Left colon (tissue), 2 donors: ENCODE measurements at places on chromosomes 6 and 20. TPM values are rescaled to one million over a fixed set of nuclear protein-coding genes. Genes with fewer than 3 reads are reported as not detected.

- no peak for DNase-seq
These were observed 52.8 kb upstream of the FILIP1 start for GRCh38 chr6:75546381-75546780.

- no peak for DNase-seq
These were observed 8.8 kb downstream of the OR2H1 start for GRCh38 chr6:29465801-29466200.

DNA sequence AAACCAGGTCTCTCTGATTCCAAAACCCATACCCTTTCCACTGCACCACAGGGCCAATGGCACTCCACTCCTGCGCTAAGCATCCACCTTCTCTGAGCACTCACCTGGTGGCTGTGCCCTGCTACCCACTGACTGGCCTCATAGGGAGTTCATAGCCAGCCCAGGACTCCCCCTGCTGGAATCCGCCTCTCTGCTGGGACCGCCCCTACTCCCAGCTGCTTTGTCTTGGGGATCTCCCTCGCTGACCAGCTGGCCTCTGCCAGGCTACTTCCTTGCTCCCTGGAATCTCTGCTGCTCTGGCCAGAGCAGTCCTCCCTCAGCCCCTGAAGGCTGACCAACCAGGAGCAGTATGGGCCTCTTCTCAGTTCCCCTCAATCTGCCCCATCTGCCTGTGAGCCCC is 129.7 kb downstream of the FAXC start:
- no peak for DNase-seq

DNA sequence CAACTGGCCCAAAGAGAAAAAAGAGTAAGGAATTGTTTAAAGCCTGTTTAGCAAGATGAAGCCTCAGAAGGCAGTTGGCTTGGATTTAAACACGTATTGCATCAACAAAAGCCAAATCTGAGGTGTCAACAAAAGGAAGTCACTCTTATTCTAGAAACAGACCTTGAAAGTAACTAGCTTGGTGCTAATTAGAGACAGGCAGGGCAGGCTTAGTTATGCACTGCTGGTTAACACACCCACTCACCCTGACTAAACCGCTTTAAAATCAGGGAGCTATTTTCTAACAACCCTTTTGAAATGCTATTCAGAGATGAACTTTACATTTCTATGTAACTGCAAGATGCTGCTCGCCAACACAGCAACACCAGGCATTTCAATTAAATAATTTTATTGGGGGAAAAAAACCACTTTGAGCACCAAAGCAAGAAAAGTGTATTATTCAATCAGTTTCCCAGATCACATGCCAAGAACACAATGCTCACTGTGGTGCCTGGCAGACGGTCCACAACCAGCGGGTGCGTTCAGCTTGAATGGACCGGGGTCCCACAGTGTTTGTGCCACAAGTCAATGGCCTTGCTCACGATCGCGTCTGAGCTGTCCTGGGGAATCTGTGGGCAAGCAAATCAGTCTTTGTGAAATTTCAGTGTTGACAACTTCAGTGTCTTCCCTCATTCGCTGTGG is 23.6 kb downstream of the TBC1D7 start:
- no peak for DNase-seq

DNA sequence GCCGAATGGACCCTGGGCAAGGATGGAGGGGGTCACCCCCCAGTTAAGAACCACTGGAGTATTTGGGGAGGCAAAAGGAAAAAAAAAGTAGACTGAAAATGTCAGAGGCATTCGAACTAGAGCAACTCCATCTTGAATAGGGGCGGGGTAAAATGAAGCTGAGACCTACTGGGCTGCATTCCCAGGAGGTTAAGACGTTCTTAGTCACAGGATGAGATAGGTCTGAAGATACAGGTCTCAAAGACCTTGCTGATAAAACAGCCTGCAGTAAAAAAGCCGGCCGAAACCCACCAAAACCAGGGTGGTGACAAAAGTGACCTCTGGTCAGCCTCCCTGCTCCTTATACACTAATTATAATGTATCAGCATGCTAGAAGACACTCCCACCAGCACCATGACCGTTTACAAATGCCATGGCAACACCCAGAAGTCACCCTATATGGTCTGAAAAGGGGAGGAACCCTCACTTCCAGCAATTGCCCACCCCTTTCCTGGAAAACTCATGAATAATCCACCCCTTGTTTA is 70.4 kb upstream of the KCNG1 start:
- DNase-seq: no peak

Gene ZNF165
- 5.8 TPM for total RNA-seq
